ENCODE measurements at places on chromosomes 3 and 15.

DNA sequence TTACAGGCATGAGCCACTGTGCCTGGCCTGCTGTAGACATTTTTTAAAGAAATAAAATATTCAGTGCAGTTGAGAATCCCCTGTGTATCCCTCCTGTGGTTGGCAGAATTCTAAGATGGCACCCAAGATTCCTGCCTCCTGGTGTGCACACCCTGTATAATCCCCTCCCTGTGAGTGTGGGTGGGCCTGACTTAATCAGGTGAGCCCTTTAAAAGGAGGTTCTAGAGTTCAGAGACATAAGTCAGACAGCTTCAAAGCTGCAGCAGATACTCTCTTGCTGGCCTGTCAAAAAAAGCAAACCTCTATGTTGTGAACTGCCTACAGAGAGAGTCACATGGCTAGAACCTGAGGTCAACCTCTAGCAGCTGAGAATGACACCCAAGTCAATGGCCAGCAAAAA is 7.0 kb upstream of the VIPR1 start:
- no peak for DNase-seq

GRCh38 chr15:47998619-47999019 is 122.2 kb upstream of the SLC24A5 start:
- DNase-seq = no peak

DNA sequence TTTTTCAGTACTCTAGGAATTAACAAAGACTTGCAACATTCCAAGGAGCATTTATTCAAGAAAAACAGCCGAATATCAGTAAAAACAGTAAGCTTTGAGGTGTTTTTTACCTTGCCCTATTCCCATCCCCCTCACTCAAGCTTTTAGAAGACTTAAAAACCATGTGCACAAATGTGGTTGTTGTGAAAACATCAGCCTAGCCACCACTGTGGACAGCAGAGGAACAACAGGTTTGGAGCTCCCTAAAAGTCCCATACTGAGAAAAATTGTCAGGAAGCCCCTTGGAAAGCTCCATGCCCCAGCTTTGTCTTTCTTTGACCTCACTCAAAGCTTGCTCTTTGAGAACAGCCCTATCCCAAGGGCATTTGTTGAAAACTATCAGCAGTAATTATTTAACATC is 34.7 kb upstream of the RSL24D1 start:
- no peak for DNase-seq

DNA sequence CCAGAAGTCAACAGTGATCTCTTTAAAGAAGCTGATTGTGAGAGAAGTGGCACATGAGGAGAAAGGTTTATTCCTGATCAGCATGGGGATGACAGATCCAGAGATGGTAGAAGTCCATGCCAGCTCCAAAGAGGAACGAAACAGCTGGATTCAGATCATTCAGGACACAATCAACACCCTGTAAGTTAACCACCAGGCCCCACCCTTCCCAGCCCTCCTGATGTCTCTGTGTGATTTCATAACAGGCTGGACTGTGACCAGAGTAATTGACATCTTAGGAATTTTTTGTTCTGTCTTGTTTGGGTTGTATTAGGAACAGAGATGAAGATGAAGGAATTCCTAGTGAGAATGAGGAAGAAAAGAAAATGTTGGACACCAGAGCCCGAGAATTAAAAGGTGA is 67.7 kb downstream of the KLHL25 start:
- no peak for DNase-seq

DNA sequence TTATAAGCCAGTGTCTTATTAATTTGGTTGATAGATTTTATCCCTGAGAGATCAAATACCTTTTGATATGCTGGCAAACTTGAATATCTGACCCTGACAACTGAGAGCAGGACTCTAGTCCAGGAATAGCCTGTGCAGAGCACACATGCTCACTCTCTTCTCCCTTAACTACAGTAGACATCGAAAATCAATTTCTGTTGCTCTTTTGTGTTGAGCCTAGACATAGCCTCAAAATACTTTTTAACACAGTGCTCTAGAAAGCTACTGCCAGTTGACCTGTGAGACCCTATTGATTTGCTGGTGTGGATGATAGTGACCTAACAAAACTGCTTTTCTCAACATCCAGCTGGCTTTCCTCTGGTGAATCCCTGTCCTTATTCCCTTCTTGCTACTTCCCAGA is 86.4 kb upstream of the ANKRD28 start:
- DNase-seq = no peak

GRCh38 chr3:46632792-46633191 is 20.5 kb downstream of the FAM240A start:
- DNase-seq = no peak

DNA sequence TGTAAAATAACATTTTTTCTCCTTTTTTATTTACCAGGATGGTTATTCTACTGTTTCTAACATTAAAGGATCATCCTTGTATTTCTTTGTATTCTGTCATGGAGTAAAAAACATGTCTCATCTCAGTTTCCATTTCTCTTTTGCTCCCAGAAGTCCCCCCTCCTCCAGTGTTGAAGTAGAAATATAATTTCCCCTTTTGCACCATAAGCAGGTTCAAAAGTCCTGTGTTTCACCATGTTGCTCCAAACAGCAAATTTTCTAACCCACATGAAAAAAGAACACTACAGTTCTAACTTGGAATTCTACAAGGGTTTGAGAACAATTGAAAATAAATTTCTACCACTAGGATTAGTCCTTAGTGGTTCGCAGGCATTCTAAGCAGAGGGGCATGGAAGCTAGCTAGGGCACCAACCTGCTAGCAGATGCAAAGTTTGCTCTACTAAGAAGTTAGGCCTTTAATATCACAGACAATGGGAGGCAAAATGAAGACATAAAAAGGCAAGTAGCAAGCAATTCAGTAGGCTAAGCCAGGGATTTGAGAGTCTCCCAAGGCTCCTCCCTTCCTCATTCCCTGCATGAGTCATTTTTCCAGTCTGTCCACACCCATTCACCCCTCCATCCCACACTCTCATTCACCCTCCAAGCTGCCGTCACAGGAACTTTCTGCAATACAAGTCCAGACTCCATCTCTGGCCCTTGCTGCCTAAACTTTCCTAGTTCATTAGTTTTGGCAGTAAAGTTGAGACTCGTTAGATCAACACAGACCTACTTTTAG is 2.3 kb upstream of the MBNL1 start:
- no peak for DNase-seq

DNA sequence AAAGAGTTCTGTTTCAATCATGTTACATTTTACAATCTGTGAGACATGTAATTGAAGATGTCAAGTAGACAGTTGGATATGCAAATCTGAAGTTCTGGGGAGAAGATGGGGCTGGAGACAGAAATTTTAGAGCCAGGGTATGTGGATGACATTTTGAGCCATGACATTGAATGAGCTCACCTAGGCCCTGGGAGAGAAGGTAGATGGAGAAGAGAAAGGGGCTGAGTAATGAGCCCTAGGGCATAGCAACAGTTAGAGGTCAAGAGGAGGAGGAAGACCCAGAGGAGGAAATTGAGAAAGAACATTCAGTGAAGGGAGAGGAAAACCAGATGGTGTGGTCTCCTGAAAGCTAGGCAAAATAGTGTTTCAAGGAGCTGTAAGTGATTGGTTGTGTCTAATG is 15.3 kb downstream of the TMEM266 start:
- no peak for DNase-seq

DNA sequence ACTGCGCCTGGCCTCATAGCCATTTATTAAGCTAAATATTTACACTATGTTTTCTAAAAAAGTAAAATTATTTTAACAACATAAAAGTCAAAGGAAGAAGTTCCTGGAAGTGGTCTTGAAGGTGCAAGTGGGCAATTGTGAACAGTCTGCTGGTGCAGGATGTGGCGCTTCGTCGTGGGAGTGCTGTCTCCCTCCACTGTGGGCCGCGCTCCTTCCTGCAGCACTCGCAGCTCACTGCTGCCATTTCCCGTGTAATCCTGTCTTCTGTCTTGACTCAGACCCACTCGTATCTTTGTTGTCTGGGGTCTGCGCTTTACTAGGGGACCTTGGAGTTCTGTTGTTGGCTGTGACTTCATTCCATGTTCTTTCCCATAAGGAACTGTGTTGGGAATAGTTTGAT is 56.3 kb downstream of the APBA2 start:
- no peak for DNase-seq

Measured in NCI-H1417 (cell line).